ENCODE measurements at places on chromosomes 4 and X.

DNA sequence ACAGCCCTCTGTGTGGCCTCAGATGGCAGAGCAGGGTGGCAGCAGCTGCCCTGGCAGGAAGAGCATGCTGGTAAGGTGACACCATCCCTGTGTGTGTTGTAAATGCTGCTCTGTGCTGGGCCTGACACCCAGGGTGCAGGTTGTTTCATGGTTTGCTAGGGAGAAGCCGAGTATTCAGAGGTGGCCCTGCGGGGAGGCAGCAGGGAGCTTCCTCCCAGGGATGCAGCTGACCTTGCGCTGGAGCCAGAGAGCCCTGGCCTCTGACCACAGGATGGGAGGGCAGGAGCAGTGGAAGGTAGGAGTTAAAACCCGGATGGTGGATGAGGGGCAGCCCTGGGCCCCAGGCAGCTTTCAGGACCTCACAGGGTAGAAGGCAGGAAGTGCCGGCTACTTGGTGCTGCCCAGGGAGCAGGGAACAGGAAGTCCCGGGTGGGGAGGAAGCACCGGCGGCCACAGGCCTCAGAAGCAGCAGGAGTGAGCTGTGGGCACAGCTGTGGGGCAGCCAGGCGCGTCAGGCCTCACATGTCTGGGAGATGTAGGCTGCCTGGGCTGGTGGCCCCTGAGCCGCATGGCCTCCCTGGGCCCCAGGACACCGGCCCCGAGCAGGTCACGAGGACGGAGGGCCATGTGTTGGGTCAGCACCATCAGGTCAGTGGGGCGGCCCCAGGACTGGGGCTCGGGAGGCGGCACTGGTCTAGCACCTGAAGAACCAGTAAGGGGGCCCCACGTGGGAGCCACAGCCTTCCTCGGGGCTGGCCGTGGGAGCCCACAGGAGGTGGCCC lies 19.1 kb downstream of the SH3BP2 start:
- peak; percentile 71 for DNase-seq

GRCh38 chr4:127772769-127773671 lies 9.1 kb upstream of the HSPA4L start:
- DNase-seq = no peak

DNA sequence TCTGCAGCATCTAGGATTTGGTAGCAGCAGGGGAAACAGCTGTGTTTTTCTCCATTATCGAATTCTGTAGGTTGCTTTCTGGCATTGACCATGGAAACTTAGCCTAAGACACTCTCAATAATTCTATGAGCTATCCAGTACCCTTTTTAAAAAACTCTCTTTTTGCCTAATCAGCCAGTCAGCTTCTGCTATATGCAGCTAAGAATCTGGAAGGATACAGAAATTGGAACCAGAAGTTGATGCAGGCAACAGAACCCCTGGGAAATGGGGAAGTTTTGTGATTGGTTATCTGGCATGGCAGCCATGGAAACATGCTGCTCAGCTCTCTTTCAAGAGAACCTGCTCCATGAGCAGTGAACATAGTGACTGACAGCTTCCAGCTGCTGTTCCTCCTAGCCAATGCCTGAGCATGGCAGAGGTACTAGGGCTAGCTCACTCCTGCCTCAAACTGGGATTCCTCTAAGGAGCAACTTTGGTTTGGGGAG lies 417.6 kb upstream of the MAOA start:
- no peak for DNase-seq

GRCh38 chr4:21198683-21199082 lies 498.4 kb downstream of the PACRGL start:
- DNase-seq = no peak
